ENCODE measurements at places on chromosomes 3 and 15.

GRCh38 chr3:169658311-169658931, 5.1 kb downstream of the MECOM start:
- DNase-seq, result no peak

GRCh38 chr15:49622561-49622960, 1.7 kb downstream of the DTWD1 start:
- no peak for DNase-seq

DNA sequence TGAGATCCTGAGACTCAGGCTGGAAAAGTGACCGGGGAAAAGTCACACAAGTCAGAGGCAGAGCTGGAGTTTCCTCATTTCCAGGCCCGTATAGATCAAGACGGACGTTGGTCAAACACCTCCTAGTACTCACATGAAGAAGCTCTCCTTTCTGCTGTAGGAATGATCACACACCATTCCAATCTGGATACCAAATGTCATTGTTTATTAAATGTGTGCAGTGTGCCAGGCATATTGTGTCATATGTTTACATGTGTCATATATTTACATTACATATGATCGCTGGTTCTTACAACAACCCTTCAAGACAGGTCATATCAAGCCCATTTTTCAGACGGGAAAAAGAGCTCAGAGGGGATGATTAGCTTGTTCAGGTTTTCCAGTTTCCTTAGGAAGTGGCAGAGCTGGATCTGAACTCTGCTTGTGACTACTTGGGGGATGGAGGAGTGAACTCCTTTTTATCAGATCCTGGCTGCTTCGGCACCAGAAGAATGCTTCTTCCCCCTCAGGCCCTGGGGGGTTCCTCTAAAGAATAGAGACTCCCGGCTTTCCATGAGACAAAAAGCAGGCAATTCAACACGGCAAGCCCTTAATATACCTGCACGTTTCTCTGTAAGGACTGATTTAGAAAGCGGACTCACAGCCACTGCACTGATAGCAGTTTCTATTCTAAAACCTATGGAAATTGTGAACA, 41.9 kb downstream of the FAM43A start:
- DNase-seq, result no peak

GRCh38 chr3:150828997-150829396, 66.0 kb upstream of the SIAH2 start:
- no peak for DNase-seq

DNA sequence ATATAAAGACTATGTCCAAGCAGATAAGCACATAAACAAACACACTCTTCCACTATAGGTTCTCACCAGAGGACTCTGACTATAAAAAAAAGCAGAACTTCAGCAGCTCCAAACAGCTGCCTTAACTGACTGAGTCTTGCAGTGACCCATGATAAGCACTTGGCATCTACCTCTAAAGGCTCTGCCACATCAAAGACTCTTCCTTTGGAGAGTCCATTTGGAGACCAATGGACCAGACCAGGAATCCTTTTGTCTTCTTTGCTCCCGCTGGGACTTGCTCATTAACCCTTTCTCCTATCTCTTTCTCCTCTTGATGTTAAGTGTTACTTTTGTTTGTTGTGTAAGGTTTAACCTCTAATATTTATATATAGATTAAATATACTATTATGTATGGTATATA, 424.1 kb downstream of the RSL24D1 start:
- no peak for DNase-seq

DNA sequence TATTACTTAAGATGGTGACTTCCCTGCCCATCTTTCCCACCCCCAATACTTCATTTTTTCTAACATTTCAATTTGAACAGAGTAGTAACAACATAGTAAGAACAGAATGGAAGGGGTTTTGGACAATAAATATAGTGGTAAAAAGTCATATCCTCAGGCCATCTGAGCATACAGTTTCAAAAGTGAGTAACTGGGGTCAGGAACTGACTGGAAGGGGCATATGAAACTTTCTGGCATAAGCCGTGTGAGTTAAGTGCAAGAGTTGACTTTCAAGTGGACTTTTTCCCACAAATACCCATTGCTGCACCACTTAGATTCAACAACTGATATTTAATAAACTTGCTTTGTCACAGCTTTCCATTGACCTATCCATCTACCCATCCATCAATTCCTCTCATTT, 153.5 kb upstream of the IL12A start:
- no peak for DNase-seq
